ENCODE measurements at places on chromosomes 6 and 20.

- DNase-seq = peak; percentile 51
These were observed 30.6 kb downstream of the MRPL14 start for GRCh38 chr6:44096612-44097011.

DNA sequence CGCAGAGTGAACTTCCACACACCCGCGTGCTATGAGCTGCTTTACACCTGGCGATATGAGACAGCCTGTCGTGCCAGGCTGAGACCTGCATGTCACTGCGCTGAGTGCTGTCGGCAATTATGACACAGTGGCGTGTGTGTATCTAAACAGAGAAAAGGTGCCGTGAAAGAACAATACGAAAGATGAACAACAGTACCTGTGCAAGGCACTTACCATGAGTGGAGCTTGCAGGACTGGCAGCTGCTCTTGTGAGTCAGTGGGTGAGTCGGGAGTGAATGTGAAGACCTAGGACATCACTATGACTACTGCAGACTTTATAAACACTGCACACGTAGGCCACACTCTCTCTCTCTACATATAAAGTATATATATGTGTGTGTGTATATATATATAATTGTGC lies 68.5 kb upstream of the DUSP22 start:
- no peak for DNase-seq

DNA sequence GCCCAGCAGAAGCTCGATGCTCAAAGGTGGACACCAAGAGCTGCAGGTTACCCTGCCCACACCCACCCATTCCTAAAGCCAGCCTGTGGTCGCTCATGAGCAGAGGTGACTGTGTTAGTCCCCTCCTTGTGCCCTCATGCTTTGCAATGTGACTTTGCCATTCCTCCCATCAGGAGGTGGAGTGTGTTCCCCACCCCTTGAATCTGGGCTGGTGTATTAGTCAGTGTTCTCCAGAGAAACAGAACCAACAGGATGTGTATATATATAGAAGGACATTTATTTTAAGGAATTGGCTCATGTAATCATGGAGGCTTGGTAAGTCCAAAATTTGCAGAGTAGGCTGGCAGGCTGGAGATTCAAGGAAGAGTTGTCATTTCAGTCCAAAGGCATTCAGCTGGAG lies 54.4 kb upstream of the RNF24 start:
- DNase-seq = no peak

GRCh38 chr6:129733290-129733689 lies 23.3 kb upstream of the ARHGAP18 start:
- DNase-seq = no peak

GRCh38 chr6:30453508-30454116 lies 35.7 kb upstream of the HLA-E start:
- DNase-seq = peak; percentile 86

DNA sequence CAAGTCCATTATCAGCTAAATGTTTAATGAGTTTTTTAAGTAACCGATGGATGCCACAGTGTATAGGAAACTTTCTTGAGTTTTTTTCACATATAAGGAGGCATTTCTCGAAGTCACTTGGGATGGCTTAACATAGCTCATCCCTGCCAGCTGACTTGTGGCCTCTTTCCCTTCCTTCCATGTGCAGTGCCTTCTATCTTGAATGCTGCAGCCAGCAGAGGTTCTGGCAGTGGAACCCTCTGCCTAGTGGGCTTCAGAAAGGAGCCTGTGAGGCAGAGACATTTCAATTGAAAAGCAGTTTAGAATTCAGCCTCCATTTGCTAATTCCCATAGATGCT lies 51.9 kb downstream of the AKAP12 start:
- no peak for DNase-seq

DNA sequence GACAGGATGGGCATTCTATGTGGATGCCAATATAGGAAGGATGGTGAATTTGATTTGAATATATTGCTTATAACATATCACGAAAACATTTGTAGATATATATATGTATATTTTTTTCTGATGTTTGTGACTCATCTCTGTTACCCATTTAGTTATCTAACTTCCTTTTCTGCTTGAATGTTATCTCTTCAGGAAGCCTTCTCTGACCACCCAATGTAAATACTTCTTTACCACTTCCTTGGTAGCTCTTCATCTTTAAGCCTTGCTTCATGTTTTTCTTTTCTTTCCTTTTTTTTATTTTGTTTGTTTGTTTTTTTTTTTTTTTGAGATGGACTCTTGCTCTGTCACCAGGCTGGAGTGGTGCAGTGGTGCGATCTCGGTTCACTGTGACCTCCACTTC lies 260.5 kb upstream of the EPHA7 start:
- DNase-seq = no peak

DNA sequence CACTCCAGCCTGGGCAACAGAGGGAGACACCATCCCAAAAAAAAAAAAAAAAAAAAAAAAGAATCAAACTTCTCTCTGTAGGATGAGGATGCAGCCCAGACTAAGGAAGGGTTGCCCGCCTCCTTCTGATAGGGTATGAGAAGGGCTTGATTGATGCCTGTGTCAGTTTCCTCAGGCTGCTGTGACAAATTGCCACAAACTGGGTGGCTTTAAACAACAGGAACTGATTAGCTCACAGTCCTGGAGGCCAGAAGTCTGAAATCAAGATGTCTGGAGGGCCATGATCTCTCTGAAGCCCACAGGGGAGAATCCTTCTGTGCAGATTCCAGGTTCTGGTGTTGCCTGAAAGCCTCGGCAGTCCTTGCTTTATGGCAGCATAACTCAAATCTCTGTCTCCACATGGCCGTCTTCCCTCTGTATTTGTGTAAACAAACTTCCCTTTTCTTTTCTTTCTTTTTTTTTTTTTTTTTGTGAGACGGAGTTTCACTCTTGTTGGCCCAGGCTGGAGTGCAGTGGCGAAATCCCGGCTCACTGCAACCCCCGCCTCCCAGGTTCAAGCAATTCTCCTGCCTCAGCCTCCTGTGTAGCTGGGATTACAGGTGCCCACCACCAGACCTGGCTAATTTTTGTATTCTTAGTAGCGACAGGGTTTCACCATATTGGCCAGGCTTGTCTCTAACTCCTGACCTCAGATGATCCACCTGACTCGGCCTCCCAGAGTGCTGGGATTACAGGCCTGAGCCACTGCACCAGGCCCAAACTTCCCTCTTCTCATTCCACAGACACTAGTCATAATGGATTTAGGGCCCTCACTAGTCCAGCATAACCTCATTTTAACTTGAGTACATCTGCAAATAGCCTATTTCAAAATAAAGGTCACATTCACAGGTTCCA lies 11.2 kb upstream of the CDK19 start:
- DNase-seq = no peak

- no peak for DNase-seq
These were observed 219.4 kb downstream of the SOD2 start for GRCh38 chr6:159473475-159474263.

- no peak for DNase-seq
These were observed 32.0 kb downstream of the QKI start for GRCh38 chr6:163446549-163446948.

DNA sequence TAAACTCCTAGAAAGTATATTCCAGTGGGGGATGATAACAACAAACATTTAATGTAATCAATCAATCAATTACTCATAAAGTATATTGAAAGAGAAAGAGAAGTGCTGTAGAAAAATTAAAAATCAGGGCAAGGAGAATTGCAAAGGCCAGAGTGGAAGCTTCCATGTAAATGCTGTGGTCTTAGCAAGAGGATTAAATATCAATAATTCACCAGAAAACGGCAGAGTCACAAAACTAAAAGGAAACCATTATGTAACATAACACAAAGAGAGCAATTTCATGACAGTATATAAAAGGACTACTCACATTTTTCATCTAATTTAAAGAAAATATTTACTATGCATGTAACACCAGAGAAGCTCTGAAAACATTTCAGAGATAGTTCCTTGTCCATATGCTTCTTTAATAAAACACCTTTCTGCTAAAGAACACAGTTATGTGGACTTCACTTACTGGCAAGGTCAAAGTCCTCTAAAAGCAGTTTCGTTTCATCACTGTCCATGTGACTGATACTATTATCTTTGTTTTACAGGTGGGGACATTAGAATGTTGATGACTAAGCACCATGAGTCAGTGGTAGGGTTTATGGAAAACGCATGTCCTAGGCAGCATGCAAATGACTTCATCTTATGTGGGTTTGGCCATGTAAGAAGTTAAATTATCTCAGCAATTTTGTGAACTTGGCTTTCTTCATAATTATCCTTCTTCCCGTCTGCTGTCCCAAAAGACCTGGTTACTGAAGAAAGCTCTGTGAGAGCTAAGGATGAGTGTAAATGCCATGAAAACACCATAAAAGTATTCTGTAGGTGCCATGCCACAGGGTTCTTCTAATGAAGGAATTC lies 185.8 kb upstream of the TENT5A start:
- no peak for DNase-seq

DNA sequence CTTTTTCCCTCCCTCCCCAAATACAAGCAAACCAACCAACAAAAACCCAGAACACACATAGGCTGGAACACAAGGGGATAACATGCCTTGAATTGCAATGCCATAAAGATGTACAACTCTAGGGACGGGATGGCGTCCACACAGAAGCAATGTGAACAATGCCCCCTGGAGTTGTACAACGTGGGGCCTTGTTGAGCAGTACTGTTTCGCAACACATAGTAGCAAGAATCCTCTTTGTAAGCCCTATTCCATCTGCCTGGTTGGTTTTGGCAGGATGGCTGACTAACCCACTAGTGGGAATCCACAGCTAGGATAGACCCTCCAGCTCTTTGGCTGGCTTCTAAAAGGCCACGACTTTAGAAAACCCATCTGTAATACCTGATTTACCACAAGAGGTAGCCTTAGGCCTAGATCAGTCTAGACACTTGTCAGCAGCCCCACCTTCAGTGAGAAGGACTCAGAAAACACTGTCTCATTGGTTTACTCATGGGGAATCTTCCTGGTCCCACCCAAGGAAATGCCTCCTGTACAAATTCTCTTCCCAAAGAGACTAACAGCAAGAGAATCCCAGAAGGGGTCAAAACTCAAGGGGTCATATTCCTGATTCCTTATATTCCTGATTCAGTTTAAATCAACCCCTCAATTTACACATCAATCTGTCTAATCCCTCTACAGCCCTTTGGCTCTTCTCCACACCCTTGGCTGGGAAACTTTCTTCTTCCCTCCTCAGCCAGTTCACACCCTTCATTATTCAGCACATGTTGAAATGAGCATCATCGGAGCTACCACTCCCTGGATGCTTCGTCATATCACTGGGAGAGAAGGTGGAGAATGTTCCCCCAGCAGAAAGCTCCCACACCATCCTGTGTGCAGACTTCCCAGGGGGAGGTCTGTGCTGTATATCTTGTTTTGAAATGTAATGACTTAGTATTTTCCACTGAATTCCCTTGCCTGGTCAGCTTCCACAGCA lies 622.4 kb upstream of the FLRT3 start:
- no peak for DNase-seq

- no peak for DNase-seq
These were observed 87.7 kb downstream of the EPB41L2 start for GRCh38 chr6:130975325-130975724.

DNA sequence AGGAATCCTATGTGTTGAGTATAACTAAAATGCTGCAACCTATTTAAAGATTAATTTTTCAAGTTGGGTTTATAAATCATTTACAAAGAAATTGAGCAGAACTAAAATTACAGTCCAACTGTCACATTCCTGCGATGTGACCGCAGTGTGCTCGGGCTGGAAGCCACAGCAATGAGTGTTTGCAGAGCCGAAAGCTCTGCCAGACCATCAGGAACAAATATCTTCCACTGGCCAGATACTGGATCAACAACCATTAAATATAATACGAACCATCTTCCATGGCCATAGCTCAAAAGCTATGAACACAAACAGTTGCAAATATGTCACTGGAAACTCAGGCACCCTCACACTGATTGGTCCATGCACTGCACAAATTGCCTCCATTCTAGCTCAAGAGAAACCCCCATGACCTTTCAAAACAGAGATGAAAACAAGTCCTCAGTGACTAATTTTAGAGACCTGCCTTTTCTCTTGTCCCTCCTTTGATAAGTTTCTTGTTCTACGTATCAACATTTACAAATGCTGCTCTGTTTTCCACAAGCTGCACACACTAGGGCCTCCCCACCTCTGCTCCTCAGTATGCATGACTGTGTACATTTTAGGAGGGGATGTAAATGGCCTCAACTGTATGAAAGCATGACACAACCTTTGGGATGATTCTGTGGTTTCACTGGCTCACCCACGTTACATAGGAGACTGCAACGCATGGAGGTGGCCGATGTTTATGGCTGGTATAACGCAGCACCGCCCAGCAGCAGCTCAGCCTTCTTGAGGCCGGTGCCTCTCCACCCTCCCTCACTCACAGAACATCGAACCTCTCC lies 171.7 kb downstream of the WDR27 start:
- no peak for DNase-seq

DNA sequence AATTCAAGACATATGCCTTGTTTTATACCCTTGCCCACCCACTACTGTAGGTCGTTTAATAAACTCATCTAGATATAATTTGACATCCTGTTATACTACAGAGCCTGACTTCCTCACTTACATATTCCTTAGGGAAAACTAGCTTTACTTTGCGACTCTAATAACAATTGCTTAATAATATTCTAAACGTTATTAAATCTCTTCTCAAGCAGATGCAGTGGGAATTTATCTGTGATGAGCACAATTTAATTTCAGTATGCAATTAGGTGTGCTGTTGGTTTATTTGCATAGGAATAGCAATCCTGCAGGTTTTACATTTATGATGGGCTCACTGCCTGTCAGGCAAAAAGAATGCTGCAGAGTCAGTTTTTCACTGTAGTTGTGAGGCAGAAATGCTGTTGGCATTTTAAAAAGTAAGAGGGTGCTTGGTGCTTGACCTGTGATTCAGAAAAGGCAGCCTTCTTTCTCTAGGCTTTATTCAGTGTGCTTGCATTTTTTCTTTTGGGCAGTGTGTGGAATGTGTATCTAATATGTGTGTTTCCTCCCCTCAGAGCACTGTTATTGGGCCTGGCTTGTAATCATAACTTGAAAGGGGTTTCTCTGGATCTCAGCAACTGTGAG lies 152.3 kb upstream of the SCGN start:
- no peak for DNase-seq

GRCh38 chr20:6490849-6491248 lies 276.6 kb upstream of the BMP2 start:
- no peak for DNase-seq

GRCh38 chr20:32441638-32442037 lies 83.5 kb downstream of the ASXL1 start:
- DNase-seq = no peak

- DNase-seq = no peak
These were observed 21.0 kb downstream of the RNASET2 start for GRCh38 chr6:166935353-166935752.

DNA sequence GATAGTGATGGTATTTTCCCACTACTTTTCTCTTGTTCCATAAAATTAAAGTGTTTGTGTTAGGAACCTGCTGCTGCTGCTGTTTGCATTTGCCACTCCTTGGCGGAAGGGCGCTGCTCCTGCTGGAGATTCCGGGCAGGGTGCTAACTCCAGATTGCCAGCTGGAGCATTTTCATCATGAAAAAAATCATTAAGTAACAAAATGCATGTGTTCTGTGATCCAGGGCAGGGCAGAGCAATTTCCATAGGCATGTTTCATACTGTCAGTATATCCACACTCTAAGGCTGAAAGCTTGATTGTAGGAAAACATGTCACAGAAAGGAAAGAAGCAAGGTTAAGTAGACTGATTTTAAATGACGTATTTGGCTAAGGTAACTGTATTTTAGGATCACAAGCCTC lies 24.0 kb downstream of the PBOV1 start:
- no peak for DNase-seq
